Kidney (tissue), 22 donors: ENCODE measurements at places on chromosomes 7 and 10. TPM values are rescaled to one million over a fixed set of nuclear protein-coding genes. Genes with fewer than 3 reads are reported as not detected.

The CRHR2 gene
- polyA plus RNA-seq, result not detected

The PIP gene
- not detected for polyA plus RNA-seq

- H3K27ac ChIP-seq, result no peak overlapping the region
- H3K4me1 ChIP-seq, result no peaks in the 10 kb centered on the region
Observed at GRCh38 chr10:131641231-131641630, 259.6 kb upstream of the PPP2R2D start.

DNA sequence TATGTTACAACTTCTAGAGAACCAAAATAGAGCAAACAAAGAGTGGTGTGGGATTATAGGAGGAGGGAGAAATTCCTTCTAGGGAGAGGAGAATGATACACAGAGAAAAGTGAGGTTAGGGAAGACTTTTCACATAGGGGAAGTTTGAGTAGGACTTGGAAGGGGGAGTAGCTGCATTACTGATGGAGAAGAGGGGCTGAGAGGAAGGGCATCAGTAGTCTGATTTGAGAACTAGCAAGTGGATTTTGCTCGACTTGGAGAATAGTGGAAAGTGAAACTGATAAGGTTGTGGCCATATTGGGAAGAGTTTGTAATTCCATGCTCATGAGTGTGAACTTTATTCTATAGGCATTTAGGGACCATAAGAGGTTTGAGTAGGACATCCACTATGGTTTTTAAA lies 6.1 kb downstream of the NRF1 start:
- H3K36me3 ChIP-seq, result no peaks in the 10 kb centered on the region
- H3K4me1 ChIP-seq, result no peaks in the 10 kb centered on the region
- no peak overlapping the region for H3K27ac ChIP-seq
- no peak for DNase-seq

The KBTBD2 gene
- 12.1 TPM for polyA plus RNA-seq

- no peak for DNase-seq
- no peaks in the 10 kb centered on the region for H3K4me1 ChIP-seq
- H3K36me3 ChIP-seq, result no peaks in the 10 kb centered on the region
- H3K27ac ChIP-seq, result no peak overlapping the region
- H3K4me3 ChIP-seq, result no peak overlapping the region
Observed at GRCh38 chr7:45435846-45436245, 138.3 kb upstream of the ADCY1 start.

- no peak overlapping the region for H3K4me3 ChIP-seq
- no peaks in the 10 kb centered on the region for H3K27me3 ChIP-seq
- DNase-seq, result no peak
- no peaks in the 10 kb centered on the region for H3K36me3 ChIP-seq
- no peaks in the 10 kb centered on the region for H3K4me1 ChIP-seq
- no peak overlapping the region for H3K27ac ChIP-seq
Observed at GRCh38 chr7:80459776-80460510, 51.9 kb downstream of the GNAT3 start.

- no peaks in the 10 kb centered on the region for H3K27me3 ChIP-seq
- peak; percentile 16 for DNase-seq
- no peak overlapping the region for H3K4me3 ChIP-seq
- H3K27ac ChIP-seq, result no peak overlapping the region
- H3K36me3 ChIP-seq, result no peaks in the 10 kb centered on the region
Observed at GRCh38 chr7:54904130-54904529, 114.7 kb upstream of the EGFR start.

GRCh38 chr7:51261950-51262795 lies 54.4 kb downstream of the COBL start:
- no peaks in the 10 kb centered on the region for H3K36me3 ChIP-seq
- H3K4me3 ChIP-seq, result no peak overlapping the region
- no peak for DNase-seq
- peaks cover 4% of the 10 kb centered on the region for H3K4me1 ChIP-seq

DNA sequence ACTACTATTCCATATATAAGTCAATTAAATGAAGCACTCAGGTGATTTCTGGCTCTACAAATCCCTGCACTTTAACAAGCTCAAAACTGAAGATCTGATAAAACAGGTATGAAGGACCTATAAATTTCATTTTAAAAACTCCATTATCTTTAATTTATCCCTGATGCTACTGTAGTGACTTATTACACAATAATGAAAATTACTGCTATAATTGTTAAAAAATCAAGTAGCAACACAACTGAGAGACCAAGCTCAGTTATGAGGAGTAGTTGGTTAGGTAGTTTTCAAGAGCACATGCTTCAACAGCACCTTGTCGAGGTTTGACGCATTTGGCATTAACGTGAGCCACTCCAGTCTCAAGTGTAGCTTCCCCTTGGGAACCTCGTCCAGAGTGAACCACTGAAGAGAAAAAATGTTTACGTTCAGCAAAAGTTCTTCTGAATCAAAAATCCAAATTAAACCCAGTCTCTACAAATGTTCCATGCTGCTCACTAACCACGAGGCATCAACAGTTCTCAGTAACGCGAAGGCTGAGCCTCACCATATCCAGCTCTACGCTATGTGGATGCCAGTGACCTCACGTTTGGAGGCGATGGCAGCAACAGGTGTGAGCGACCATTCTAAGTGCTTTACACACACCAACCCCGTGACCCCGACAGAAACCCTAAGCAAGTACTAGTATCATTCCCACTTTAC lies 55.3 kb upstream of the NCAPG2 start:
- no peak overlapping the region for H3K27ac ChIP-seq
- peaks cover 36% of the 10 kb centered on the region for H3K36me3 ChIP-seq
- DNase-seq, result no peak
- no peak overlapping the region for H3K4me3 ChIP-seq
- no peaks in the 10 kb centered on the region for H3K4me1 ChIP-seq

GRCh38 chr10:61662794-61663259 lies at the start of gene CABCOCO1:
TSS of gene CABCOCO1 (plus strand) at chr10:61662929. CDS start at chr10:61662973, 44 bp downstream.
- H3K27ac ChIP-seq, result peak within 1 kb of the TSS; percentile 10
- H3K4me3 ChIP-seq, result peak within 1 kb of the TSS; percentile 49
- DNase-seq, result peak; percentile 79
- H3K27me3 ChIP-seq, result no peaks in the 10 kb centered on the region
- no peaks in the 10 kb centered on the region for H3K36me3 ChIP-seq
- no peaks in the 10 kb centered on the region for H3K4me1 ChIP-seq

The RRP12 gene
- polyA plus RNA-seq, result 9.7 TPM

DNA sequence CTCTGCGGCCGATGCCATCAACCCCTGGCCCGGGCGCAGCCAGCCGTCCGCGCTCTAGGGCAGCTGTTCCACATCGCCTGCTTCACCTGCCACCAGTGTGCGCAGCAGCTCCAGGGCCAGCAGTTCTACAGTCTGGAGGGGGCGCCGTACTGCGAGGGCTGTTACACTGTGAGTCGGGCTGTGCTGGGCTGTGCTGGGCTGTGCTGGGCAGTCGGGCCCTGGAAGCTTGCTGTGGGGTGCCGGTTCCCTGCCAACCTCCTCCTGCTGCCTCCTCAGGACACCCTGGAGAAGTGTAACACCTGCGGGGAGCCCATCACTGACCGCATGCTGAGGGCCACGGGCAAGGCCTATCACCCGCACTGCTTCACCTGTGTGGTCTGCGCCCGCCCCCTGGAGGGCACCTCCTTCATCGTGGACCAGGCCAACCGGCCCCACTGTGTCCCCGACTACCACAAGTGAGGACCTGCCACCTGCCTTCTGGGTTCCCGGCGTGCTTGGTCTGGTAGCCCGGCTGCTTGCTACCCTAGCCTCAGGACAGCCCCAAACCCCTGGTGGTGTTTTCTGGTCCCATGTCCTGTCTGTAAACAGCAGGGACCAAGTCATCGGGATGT lies 7.5 kb downstream of the ZYX start:
- no peak overlapping the region for H3K4me3 ChIP-seq
- no peaks in the 10 kb centered on the region for H3K27me3 ChIP-seq
- peaks cover 35% of the 10 kb centered on the region for H3K4me1 ChIP-seq
- no peak overlapping the region for H3K27ac ChIP-seq

DNA sequence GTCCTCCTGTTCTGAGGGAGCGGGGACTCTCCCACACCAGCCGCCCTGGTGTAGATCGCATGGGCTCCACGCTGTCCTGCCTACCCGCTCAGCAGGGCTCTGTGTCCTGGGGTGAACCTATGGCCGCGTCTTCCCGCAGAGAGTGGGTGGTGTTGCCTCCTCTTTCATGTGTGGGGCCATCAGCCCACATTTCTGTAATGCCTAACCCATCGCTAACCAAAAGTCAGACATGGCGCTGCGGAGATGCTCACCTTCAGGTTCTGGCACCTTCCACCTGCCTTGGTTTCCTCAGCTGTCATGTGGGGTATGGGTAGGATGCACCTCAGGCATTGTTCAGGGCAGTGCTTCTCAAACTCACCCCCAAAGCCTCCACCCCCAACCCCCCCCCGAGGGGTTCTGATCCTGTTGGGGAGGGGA lies 50.5 kb upstream of the CAMK2B start:
- H3K36me3 ChIP-seq, result no peaks in the 10 kb centered on the region
- no peak overlapping the region for H3K4me3 ChIP-seq
- no peaks in the 10 kb centered on the region for H3K27me3 ChIP-seq

The HOXA9 gene
- 36.7 TPM for polyA plus RNA-seq

- no peak overlapping the region for H3K27ac ChIP-seq
- no peaks in the 10 kb centered on the region for H3K4me1 ChIP-seq
- no peak overlapping the region for H3K4me3 ChIP-seq
- DNase-seq, result no peak
Observed at GRCh38 chr10:11299125-11299524, 281.5 kb downstream of the CELF2 start.

The RNF32 gene
- polyA plus RNA-seq, result 1.6 TPM

DNA sequence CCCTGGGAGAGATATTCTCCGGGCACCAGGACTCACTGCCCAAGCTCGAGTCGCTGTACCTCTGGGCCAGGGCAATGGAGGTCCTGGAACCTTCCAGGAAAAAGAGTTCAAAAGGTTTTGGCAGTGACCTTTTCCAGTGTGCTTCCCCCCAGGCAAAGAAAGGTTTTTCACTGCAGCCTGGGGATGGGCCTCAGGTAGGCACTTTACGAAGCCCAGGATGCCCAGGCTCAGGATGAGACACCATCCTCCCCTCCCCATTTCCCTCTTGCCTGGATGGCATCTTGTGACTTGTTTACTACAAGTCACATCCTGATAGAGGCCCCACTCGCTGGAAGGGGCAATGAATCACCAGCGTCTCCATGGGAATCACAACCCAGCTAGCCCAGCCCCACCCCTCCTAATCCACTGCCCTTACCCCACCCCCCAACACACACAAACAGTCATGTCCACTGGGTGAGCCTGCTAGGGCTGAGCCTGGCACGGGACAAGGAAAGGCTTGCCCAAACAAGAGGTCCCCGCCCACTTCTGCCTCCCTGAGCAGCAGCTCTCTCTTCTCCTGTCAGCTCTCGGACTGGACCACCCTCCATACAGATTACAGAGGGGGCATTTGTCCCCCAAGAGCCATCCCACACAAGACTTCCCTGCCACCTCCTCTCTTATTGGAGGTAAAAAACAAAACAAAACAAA lies 93.8 kb upstream of the SMNDC1 start:
- no peaks in the 10 kb centered on the region for H3K27me3 ChIP-seq
- H3K4me3 ChIP-seq, result no peak overlapping the region
- H3K36me3 ChIP-seq, result no peaks in the 10 kb centered on the region
- DNase-seq, result peak; percentile 95

DNA sequence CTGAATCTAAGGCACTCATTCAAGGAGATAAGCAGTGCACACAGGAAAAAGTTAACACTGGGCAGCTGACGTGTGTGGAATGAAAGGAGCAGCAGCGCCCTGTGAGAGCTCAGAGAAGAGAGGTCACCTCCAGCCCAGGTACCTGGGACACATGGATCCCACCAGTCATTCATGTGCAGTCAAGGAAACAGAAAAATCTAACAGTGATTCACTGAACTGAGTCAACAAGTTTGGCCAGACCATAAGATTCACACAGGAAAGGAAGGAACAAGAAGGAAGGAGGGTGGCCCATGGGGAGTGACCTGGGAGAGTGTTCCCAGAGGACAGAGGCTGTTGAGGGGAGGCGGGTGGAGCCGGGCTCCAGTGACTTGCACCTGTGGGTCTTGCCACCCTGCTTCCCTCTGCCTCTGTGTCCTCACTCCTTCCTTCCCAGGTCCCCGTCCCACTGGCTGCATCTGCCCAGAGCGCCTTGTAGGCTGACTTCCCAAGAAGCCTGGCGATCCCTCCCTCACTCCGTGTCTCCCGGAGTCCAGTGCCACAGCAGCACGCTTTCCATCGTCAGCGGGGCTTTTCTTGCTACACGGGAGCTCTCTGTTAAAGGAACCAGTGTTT lies 27.7 kb downstream of the RNF32 start:
- H3K27ac ChIP-seq, result no peak overlapping the region
- no peaks in the 10 kb centered on the region for H3K4me1 ChIP-seq
- no peak overlapping the region for H3K4me3 ChIP-seq
- no peaks in the 10 kb centered on the region for H3K27me3 ChIP-seq
- DNase-seq, result no peak

The CALY gene
- polyA plus RNA-seq, result 0.54 TPM

- peak; percentile 31 for DNase-seq
Observed at GRCh38 chr7:330511-331230, 40.7 kb downstream of the FOXL3 start.

- no peaks in the 10 kb centered on the region for H3K4me1 ChIP-seq
- no peak for DNase-seq
- H3K27me3 ChIP-seq, result no peaks in the 10 kb centered on the region
- no peaks in the 10 kb centered on the region for H3K36me3 ChIP-seq
- H3K4me3 ChIP-seq, result no peak overlapping the region
Observed at GRCh38 chr10:22740180-22740579, 25.8 kb upstream of the PIP4K2A start.

DNA sequence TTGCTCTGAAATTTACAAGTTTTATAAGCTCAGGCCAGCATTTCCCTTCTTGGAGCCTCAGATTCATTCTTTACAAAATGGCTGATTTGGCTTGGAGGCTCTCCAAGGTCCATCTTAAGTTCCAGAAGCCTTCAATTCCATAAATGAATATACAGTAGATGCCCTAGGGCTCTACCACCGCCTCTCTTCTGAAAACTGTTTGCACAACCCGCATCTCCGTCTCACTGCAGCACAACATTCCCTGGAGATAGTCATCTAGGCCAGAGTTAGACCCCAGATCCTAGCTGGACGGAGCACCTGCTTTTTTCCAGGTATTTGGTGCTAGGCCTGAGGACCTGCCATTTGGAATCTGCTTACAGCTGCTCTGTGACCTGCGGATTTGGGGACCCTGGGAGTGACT lies 50.5 kb upstream of the NRP1 start:
- no peak for DNase-seq
- no peak overlapping the region for H3K27ac ChIP-seq
- H3K4me3 ChIP-seq, result no peak overlapping the region

- H3K27ac ChIP-seq, result peak overlapping the region; percentile 82
- peak overlapping the region; percentile 28 for H3K4me3 ChIP-seq
- H3K36me3 ChIP-seq, result peaks cover 17% of the 10 kb centered on the region
- peak; percentile 39 for DNase-seq
Observed at GRCh38 chr10:80498833-80499741, 38.6 kb upstream of the SH2D4B start.

GRCh38 chr10:97598407-97599271 lies 9.1 kb downstream of the C10orf62 start:
- H3K4me3 ChIP-seq, result no peak overlapping the region
- H3K4me1 ChIP-seq, result no peaks in the 10 kb centered on the region
- DNase-seq, result no peak

GRCh38 chr10:24771943-24772694 lies 48.4 kb upstream of the ARHGAP21 start:
- H3K36me3 ChIP-seq, result no peaks in the 10 kb centered on the region
- no peaks in the 10 kb centered on the region for H3K4me1 ChIP-seq
- no peak overlapping the region for H3K27ac ChIP-seq

The PPP1R9A gene
- 2.6 TPM for polyA plus RNA-seq
